ENCODE measurements at places on chromosomes 3 and 15.

DNA sequence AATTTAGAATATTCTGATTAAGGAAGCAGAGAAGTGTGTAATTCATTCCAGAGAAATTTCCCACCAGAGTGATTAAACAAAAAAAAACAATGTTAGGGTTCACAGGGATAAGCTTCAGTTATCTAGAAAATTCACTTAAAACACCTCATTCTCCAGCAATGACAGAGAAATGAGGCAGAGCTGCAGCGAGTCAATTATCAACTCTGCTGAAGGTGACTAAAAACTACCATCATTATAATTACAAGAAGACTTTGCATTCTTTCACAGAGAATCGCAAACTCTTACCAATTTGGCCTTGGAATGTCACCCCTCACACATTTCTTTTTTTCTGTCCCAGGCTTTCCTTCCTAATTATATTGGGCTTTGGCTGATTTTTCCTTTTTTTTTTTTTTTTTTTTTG lies 117.1 kb downstream of the RAB11A start:
- no peak for DNase-seq

- no peak for DNase-seq
Observed at GRCh38 chr3:186241910-186242821, 119.9 kb downstream of the DGKG start.

DNA sequence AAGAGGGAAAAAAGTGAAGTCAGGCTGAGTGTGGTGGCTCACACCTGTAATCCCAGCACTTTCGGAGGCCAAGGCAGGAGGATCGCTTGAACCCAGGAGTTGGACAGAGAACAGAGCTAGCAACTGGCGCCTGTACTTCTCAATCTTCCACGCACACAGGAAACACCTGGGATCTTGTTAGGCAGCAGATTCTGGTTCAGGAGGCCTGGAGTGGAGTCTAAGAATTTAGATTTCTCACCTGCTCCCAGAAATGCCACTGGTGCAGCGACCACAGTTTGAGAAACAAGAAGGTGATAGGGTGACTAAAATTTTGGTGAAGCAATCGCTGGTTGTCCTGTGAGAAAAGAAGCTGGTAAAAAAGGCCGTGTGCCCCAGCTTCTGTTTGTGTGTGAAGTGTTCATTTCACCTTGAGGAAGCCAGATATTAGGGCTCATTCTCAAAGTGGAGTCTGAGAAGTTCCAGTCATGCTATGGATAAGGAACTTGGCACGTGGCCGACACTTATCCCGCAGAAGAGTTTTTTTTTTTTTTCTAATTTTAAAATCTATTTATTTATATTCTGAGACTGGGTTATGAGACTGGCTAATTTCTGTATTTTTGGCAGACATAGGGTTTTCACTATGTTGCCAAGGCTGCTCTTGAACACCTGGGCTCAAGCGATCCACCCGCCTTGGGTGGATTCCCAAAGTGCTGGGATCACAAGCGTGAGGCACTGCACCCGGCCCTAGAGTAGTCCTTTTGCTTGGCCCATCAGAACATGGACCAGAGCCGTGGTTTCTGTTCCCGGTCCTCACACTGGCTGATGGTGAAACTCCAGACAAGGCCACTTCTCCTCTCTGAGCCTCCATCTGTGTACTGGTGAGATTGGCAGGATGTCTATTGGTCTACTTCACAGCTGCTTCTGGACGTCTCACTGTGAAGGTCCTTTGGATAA lies 324.6 kb upstream of the PROK2 start:
- no peak for DNase-seq

GRCh38 chr3:25084016-25084415 lies 344.0 kb upstream of the RARB start:
- DNase-seq, result no peak

- no peak for DNase-seq
Observed at GRCh38 chr3:58308728-58309127, 2.4 kb downstream of the HTD2 start.
